ENCODE measurements at places on chromosomes 11 and 22. TPM values are rescaled to one million over a fixed set of nuclear protein-coding genes. Genes with fewer than 3 reads are reported as not detected.

GRCh38 chr22:47016631-47017030 lies 254.2 kb downstream of the TBC1D22A start:
- no peak for DNase-seq

DNA sequence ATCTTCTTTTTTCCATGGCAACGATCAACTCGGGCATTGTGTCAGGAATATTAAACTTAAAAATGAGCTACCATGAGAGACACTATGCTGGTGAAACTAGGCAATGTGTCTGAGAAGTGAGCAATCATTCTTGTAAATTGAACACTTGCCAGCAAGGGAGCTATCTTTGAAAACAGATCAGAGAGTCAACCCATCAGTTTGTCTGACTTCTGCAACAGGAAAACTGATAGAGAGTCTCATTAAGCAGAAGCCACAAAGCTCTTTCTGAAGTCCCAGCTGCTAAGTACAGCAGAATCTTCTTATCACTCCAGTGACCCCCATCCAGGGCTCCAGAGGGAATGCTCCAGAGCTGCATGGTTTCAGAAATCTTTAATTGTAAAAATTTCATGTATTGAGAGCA lies 114.7 kb downstream of the MSANTD4 start:
- no peak for DNase-seq

DNA sequence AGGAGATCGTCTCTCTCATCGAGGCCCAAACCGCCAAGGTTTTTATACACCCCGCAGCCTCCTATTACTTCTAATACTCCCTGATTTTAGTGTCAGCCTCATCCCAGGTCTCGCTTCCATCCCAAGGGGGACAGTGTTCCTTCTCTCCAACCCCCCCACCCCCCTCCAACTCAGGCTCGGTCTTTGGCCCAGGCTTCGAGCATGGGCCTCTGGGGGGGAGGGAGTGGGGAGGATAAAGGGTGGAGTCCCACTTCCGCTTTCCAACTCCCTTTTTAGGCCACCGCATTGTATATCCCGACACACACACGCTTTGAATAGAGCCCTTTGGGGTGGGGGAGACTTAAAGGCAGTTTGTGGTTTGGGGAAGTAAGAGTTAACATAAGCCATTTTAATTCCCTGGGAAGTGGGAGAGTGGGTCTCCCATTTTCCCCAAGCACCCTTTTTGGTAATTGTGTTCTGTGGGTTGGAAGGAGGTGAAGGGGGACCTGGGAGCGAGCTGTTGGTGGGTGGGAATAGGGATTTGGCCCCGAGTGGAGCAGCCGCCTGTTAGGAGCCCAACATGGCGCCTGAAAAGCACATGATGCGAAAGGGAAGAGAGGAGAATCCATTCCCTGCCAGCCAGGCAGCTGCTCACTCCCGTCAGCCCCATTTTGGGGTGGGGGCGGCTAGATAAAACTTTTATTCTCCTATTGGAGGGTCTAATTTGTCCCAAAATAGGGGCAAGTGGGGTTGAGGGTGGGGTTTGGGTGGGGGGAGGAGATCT lies 844 bp downstream of the PCF11 start:
- DNase-seq = peak; percentile 57

- peak; percentile 16 for DNase-seq
These were observed 39.3 kb downstream of the SLC5A1 start for GRCh38 chr22:32082331-32082730.

DNA sequence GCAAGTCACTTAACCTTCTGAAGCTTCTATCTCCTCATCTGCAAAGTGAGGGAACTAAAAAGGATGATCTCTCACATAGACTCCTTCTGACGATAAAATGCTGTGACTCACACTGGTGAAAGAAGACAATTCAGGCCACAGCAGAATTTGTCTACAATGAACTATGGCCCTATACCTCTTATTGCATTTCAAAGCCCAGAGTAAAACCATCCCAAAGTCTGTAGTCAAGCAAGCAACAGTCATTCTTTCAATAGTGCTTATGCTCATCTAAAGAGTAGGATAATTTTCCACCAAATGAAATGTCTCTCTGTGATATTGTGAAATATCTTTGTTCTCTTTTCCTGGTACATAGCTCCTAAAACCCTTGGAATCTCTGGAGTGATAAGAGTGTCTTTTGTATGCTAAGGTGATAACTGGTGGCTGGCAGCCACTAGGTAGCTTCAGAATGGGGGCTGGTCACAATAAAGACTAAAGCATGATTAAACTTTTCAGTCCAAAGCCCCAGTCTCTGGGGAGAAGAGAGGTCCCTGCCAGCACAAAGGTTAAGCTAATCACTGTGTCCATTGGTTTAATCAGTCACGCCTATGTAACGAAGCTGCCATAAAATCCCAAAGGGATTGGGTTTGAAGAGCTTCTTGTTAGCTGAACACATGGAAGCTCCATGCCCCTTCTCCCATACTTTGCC lies 30.8 kb downstream of the SYTL2 start:
- no peak for DNase-seq

DNA sequence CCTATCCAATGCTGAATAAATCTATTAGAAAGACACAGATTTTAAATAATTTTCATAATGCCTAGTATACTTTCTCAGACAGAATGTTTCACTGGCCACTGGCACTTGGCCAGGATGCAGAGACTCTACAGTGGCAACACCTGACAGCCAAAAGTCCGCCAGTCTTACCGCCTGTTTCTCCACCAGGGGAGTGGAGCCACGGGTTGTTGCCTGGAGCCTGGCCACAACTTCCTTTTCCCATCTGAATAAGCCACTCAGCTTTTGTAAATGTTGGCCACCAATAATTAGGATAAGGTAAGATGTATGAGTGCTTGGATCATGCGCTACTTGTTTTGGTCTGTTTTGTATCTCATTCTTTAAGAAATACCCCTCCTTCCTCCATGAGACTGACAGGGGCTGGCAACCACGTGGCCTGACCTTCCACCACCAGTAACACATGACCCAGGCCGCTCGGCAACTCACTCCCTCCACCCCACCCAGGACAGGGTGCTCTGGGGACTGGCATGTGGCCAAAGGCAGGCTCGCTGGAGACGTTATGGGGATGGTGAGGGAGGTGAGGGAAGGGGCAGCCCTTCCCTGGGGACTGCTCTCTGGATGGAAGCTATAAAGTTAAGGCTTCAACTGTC lies 93.0 kb upstream of the BID start:
- DNase-seq = no peak

- DNase-seq = no peak
These were observed 19.0 kb upstream of the CHST1 start for GRCh38 chr11:45684440-45684839.

Gene IFITM10
- 0.11 TPM for total RNA-seq

DNA sequence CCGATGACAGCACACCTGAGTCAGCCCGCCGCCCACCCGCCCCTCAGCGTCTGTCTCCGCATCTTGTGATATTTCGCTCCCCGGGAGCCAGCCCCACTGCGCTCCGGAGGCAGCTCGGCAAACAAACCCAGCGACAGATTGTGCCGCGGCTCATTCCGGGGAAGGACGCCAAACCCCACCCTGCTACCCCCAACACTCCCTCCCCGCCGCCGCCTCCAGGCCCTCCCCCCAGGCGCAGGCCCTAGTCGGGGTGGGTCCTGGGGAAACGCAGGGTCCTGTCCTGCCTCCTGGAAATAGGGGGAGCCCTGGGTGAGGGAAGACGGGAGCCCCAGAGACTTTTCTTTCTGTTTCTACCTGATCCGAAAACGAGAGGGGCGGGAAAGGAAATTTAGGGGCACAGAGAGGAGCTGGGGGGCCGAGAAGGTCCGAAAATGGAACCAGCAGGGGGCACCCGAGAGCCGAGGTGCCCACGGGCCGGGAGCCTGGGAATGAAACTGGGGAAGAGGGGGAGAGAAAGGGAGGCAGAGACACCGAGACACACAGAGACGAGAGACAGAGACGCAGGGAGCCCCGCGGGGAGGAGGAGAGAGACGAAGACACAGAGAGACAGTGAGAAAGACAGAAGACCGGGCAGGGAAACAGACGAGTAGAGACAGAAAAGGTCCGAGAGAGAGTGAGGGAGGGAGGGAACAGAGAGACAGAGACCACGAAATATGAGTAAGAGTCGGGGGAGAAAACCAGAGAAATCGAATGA lies 1.7 kb upstream of the RTN4RL2 start:
- peak; percentile 72 for DNase-seq

Gene AGBL2
- 0.42 TPM for total RNA-seq

DNA sequence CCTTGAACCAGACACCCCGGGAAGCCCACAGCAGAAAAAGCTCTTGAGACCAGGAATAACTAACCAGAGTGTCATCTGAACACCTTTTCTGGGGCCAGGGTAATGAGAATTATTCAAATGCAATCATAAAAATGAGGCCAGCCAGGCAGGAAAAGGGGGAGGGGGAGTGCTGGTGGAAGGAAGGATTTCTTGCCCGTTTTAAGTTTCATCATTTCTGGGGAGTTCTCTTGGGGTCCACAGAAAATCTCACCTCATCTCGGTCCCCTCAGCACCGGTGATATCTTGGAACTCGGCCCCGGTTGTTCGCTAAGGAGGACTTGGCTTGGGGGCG lies 495 bp upstream of the PKNOX2 start:
- no peak for DNase-seq

GRCh38 chr11:111801135-111801534 lies 34.9 kb upstream of the PPP2R1B start:
- DNase-seq = no peak

Gene C11orf87
- total RNA-seq = not detected

Gene VSIG10L2
- not detected for total RNA-seq

GRCh38 chr11:87908086-87908485 lies 267.2 kb downstream of the RAB38 start:
- no peak for DNase-seq

Gene UBQLN3
- total RNA-seq = not detected

DNA sequence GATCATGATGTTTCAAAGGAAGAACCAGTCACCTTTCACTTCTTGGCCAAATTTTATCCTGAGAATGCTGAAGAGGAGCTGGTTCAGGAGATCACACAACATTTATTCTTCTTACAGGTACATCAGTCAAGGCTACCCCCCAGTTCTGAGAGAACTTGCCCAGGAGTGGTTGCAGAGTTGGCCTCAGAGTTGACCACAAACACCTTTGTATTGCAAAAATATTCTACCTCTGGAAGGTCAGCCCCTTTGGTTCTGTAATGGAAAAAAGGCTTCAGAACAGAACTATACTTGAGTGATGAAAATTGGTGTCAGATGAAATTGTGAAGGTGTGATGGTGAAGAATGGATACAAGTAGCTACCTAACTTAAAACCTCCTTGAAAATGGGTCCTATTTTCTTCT lies 35.7 kb downstream of the NF2 start:
- no peak for DNase-seq

- DNase-seq = peak; percentile 93
These were observed 5.5 kb downstream of the CATSPER1 start for GRCh38 chr11:66020618-66021357.

DNA sequence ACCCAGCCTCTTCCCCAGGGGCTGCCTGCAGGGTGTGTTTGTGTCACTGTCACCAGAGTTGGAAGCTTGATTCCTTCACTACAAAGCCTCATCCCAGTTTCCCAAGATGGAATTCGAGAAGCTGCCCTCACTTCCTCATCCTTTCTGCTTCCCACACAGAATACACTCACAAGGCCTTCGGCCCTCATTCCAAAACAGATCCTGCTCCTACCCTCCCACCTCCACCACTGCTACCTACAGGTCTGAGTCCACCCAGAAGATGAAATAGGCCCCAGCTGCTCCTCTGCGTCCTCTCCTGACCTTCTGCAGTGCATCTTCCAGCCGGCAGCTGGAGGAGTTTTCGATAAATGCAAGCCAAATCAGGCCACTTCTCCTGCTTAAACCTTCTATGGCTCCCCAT lies 6.8 kb upstream of the WNT7B start:
- DNase-seq = no peak

Gene DMC1
- 0.06 TPM for total RNA-seq

Gene SLC43A1
- total RNA-seq = 9.0 TPM

DNA sequence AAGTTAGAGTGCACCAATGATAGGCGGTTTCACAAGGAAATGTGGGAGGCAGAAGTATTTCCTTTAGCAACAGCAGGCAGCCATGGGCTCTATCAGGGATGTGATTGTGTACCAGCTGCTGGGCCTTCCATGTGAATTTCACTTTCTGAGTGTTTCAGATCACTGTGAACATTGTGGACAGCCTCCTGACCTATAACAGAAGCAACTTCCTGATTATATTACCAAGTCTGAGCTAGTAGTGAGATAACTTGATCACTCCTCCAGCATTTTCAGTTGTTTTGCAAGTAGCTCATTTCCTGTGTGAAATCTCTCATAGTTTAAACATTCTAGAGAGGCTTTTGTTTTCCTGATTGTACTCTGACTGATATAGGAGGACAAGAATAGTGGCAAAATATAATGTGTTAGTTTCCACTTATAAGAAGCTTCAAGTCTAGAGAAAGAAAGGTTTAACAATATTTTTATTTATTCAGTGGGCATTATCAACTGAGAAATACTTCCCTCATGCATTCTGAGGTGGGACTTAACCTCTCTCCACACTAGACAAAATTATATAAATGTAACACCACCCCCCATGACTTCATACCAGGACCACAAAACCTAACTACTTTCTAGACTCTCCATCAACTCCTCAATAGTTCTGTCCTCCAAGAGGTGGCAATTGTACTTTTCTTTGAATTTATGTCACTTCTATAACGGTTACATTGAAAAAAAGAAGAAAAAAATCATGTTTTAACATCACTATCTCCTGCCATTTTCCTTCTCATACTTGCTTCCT lies 184.2 kb upstream of the LUZP2 start:
- no peak for DNase-seq

All from Daoy (cell line).